ENCODE measurements at places on chromosomes 7 and 10. TPM values are rescaled to one million over a fixed set of nuclear protein-coding genes. Genes with fewer than 3 reads are reported as not detected.

GRCh38 chr7:45032421-45032820 is 32.4 kb downstream of the CCM2 start:
- H3K27me3 ChIP-seq = no peaks in the 10 kb centered on the region
- no peak overlapping the region for H3K4me3 ChIP-seq
- peaks cover 12% of the 10 kb centered on the region for H3K4me1 ChIP-seq
- no peak for DNase-seq
- no peak overlapping the region for H3K27ac ChIP-seq

DNA sequence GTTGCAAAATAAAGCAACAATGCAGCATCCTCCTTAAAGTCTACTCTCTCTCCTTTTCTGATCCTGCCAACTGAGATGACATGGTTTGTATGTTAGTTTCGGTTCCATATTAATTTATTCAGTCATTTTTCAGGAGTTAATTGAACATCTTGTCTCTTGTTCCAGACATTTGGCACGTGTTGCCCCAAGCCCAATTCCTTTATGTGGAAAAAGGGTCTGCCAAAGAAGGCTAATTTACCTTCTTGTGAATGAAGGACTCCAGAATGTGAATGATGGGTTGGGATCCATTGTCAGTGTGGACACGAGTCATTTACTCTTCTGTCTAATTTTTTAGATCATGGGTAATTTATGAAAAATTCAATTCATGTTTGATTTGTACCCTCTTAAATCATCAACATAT is 350.9 kb upstream of the LRGUK start:
- H3K27ac ChIP-seq = no peak overlapping the region
- no peak overlapping the region for H3K4me3 ChIP-seq
- H3K4me1 ChIP-seq = no peaks in the 10 kb centered on the region
- DNase-seq = no peak

- no peak for DNase-seq
- H3K36me3 ChIP-seq = no peaks in the 10 kb centered on the region
- H3K4me3 ChIP-seq = no peak overlapping the region
Measured at GRCh38 chr10:110200503-110200902, 6.9 kb upstream of the MXI1 start.

DNA sequence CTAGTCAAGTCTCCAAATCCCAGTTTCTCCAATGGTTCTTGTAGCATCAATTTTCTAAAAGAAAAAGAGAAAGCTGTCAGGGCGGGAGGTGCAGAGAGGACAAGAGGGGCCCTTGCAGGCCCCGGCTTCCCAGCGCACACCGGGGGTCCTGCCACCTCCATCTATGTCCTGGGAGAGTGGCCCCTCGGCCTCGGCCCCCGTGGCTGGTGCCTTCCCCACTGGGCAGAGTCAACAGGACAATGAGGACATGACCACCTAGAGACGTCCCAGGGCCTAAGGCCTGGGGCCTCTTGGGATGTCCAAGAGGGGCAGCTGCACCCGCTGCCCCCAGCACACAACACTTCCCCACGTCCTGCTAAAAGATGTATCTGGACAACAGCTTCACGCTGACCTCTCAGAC is 5.9 kb downstream of the COX19 start:
- no peak overlapping the region for H3K4me3 ChIP-seq
- H3K27ac ChIP-seq = no peak overlapping the region
- no peak for DNase-seq
- no peaks in the 10 kb centered on the region for H3K27me3 ChIP-seq
- H3K36me3 ChIP-seq = peaks cover 49% of the 10 kb centered on the region
- peaks cover 30% of the 10 kb centered on the region for H3K4me1 ChIP-seq

The GDF2 gene
- total RNA-seq = not detected

The AKR1C8 gene
- not detected for total RNA-seq

GRCh38 chr10:4546500-4546899 is 279.5 kb upstream of the AKR1E2 start:
- H3K27ac ChIP-seq = no peak overlapping the region
- no peak for DNase-seq
- no peaks in the 10 kb centered on the region for H3K36me3 ChIP-seq

GRCh38 chr7:129498021-129498420 is 4.3 kb upstream of the SMKR1 start:
- peaks cover 5% of the 10 kb centered on the region for H3K4me1 ChIP-seq
- no peak for DNase-seq
- no peak overlapping the region for H3K27ac ChIP-seq
- H3K36me3 ChIP-seq = no peaks in the 10 kb centered on the region
- no peaks in the 10 kb centered on the region for H3K27me3 ChIP-seq

DNA sequence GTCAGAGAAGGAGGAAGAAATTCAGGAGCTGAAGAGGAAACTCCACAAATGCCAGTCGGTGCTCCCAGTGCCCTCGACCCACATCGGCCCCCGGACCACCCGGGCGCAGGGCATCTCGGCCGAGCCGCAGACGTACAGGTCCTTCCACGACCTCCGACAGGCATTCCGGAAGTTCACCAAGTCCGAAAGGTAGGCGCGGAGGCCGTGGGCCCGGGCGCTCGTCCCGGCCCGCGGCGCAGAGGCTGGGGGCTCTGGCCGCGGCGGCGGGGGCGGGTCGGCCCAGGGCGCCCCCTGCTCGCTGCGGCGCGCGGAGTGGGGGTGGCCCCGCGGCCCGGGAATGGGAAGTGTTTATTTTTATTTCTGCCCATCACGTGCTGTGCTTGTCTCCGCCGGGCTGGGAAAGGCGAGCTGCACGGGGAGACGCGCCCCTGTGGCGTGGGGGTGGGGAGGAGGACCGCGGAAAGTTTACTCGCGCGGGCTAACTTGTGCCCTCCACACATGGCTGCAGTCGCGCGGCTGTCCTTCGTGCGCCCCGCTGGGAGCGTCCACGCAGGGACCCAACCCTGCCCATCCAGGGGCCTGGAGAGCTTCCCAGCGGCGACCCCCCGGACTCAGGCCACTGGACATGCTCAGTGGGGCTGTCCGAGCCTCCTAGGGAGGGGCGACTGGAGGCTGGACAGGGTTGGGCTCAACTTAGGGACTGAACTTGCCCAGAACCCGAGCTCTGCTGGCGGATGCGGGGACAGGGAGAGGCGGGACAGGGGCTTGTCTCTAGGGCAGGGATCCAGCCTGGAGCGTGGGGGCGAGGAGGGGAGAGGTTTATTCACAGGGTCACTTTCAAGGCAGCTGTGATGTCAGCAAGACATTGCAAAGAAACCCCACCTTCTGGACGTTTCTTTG is 82.6 kb upstream of the PRKG1 start:
- peak; percentile 80 for DNase-seq
- peak overlapping the region; percentile 83 for H3K4me3 ChIP-seq
- H3K27me3 ChIP-seq = no peaks in the 10 kb centered on the region

DNA sequence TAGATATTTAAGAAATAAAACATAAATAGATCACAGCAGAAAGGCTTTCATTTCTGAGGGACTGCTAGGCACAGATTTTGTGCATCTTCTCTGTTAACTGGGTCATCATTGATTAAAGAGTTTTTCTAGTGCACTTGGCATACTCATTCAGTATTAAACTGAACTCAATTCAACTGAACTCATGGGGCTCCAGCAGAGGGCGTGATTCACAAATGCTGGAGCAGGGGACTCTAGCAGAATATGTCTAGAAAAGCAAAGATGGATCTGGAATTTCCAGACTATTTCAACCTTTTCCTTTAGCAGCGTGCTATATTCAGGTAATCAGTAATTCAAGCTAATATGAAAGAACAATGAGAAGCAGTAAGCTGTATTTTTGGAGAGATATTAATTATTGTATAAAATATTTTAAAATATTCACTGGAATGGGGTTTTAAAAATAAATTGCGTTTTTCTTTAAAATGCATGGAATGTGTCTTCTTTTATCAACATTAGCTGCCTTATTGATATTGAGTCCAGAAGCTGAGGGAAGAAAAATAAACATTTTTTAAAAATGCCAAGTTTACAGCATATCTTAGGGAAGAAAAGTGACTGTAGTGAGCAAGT is 296.8 kb upstream of the CACNA2D1 start:
- no peaks in the 10 kb centered on the region for H3K4me1 ChIP-seq
- H3K27me3 ChIP-seq = no peaks in the 10 kb centered on the region
- no peak overlapping the region for H3K27ac ChIP-seq
- H3K36me3 ChIP-seq = no peaks in the 10 kb centered on the region
- no peak for DNase-seq

DNA sequence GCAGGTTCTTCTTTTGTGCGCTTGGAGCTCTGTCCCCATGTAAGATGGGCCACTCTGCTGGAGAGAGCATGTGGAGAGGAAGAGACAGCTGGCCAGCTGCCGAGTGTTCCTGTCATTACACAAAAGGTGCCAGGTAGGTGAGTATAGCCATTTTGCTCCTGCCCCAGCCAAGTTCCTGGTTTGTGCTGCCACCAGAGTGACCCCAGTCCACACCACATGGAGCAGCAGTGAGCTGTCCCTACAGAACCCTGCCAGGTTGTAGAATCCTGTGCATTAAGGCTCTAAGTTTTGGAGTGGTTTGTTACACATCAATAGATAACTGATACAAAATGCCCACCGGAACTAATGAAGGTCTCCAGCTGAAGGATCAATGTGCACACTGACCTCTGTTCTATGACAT is 84.6 kb upstream of the GHITM start:
- no peaks in the 10 kb centered on the region for H3K36me3 ChIP-seq
- no peaks in the 10 kb centered on the region for H3K27me3 ChIP-seq
- DNase-seq = no peak
- no peak overlapping the region for H3K4me3 ChIP-seq

DNA sequence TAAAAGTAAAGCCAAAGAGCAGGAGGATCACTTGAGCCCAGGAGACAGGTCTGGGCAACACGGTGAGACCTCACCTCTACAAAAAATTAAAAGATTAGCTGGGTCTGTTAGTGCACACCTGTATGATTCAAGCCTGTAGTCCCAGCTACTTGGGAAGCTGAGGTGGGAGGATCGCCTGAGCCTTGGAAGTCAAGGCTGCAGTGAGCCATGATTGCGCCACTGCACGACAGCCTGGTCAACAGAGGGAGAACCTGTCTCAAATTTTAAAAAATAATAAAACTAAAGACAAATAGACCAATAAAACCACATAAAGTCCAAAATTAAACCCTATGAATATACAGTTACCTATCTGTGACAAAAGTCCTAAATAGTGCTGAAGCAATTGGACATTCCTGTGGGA is 3.2 kb downstream of the LMBR1 start:
- H3K4me1 ChIP-seq = peaks cover 32% of the 10 kb centered on the region
- no peaks in the 10 kb centered on the region for H3K36me3 ChIP-seq
- no peak for DNase-seq
- H3K27ac ChIP-seq = no peak overlapping the region

GRCh38 chr7:138116141-138116540 is 39.9 kb downstream of the AKR1D1 start:
- no peak for DNase-seq
- no peaks in the 10 kb centered on the region for H3K27me3 ChIP-seq
- no peak overlapping the region for H3K4me3 ChIP-seq
- no peaks in the 10 kb centered on the region for H3K4me1 ChIP-seq

- no peak for DNase-seq
- no peaks in the 10 kb centered on the region for H3K36me3 ChIP-seq
- H3K4me3 ChIP-seq = no peak overlapping the region
- no peak overlapping the region for H3K27ac ChIP-seq
- H3K4me1 ChIP-seq = no peaks in the 10 kb centered on the region
Measured at GRCh38 chr7:147151661-147152060, 1035.1 kb downstream of the CNTNAP2 start.

The GPNMB gene
- total RNA-seq = 15.3 TPM

GRCh38 chr7:22234227-22234626 is 122.7 kb downstream of the RAPGEF5 start:
- no peaks in the 10 kb centered on the region for H3K36me3 ChIP-seq
- H3K27me3 ChIP-seq = no peaks in the 10 kb centered on the region
- no peak for DNase-seq

DNA sequence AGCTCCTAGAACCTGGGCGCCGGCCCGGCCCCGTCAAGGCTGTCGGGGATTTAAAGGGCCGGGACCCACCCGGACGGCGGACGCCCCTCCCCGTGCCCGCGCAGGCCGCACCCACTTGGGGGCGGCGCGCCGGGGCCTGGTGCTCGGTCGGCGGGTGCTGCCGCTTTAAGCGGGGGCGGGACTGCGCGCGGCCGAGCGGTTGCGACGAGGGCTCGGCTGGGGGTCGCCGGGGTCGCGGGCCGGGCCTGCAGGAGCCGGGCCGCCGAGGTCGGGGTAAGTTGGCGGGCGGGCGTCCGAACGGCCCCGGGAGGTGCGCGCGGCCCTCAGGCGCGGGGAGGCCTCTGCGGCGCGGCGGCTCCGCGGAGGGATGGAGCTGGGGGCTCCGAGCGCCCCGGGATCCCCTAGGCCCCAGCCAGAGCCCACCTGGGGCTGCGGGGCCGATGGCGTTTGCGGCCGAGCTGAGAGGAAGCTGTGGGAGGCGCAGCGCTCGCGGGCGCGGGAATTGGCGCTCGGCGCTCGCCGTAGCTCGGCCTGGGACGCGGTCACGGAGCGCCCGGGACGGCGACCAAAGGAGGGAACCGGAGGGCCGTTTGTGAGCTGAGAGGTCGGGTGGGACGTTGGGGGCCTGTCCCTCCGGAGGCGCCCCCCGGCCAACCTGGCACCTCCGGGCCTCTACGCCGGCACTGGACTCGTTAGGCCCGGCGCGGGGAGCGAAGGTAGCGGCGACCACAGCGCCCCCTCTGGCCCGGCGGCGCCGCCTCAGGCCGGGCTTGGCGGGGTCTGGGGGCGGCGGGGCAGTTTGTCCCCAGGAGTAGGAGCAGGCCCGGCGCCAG is at the start of gene TRRAP:
TRRAP (plus strand) TSS at position 168 of the 833 bp plus-strand sequence. CDS start 2,619 bp downstream, outside the sequence.
- H3K4me3 ChIP-seq = peak within 1 kb of the TSS; percentile 93
- H3K27me3 ChIP-seq = no peaks in the 10 kb centered on the region
- peak within 1 kb of the TSS; percentile 88 for H3K27ac ChIP-seq
- H3K36me3 ChIP-seq = peaks cover 29% of the 10 kb centered on the region
- DNase-seq = peak; percentile 60
